ENCODE measurements at places on chromosomes 2 and 18.
A peak's percentile ranks its signal among the peaks of the same experiment; 100 is the strongest.

GRCh38 chr2:174778085-174778981, 14.1 kb upstream of the CHRNA1 start:
- no peak for DNase-seq

DNA sequence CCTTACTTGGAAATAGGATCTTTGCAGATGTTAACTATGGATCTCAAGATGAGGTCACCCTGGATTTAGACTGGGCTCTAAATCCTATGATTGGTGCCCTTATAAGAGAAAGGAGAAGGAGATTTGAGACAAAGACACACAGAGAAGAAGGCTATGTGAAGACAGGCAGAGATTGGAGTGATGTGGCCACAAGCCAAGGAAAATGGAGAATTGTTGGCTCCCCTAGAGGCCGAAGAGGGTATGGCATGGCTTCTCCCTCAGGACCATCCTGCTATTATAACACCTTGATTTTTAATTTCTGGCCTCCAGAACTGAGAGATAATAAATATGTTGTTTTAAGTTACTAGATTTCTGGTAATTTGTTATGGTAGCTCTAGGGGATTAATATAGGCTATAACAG, 7.6 kb downstream of the CYBRD1 start:
- DNase-seq: no peak

GRCh38 chr18:29164020-29164706, 987.2 kb upstream of the CDH2 start:
- DNase-seq: no peak

- DNase-seq: no peak
These were observed 2.6 kb downstream of the CNPPD1 start for GRCh38 chr2:219174146-219174545.

DNA sequence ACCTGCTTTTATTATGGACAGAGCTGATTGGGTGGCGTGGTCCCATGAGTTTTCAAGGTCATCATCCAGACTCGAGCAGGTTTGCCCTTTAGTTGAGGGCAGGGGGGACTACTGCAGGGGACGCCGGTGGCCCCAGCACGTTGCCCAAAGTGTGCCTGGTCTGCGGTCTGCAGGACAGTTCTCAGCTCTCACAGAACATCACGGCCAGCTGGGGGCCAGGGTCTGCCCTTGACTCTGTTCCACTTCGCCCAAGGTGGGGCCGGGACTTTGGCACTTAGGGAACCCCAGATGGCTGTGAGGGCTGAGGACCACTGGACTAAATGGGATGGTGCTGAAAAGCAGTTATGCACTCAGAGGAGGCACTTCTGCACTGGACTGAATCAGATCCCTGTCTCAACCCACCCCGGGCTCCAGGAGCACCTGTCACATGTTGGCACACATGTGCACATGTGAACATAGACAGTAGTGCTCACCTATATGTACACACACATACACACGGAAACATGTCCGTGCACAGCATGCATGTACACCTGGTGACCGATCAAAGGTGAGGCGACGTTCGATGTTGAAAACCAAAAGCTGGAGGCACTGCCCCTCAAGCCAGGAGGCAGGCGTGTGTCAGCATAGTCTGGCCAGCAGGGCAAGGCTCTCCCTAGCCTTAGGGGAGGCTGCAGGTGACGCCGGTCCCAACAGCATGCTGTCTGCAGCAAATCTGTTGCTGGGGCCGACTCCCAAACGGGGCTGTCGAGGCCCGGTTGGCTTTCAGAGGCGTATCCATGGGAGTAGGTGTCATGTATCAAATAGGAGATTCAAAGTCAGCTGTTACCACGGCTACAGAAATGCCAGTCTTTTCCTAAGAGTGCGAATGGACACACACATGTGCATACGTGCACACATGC, 10.2 kb downstream of the ANO7 start:
- no peak for DNase-seq

DNA sequence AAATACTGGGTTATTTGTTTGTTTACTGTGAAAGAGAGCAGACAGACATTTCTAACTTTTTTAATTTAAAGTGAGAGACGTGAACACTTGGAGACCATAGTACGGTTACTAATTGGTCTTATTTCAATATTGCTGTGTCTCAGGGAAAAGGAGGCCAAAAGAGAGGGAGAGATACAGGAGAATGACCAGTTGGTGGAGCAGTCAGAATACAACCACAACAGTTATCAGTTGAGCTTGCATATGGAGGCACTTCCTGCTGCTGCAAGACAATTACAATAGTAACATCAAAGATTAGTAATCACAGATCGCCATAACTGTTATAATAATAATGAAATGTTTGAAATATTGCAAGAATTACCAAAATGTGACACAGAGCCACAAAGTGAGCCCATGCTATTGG, 58.2 kb downstream of the TWSG1 start:
- no peak for DNase-seq

GRCh38 chr2:192886636-192887035, 691.9 kb upstream of the TMEFF2 start:
- DNase-seq: no peak

- DNase-seq: no peak
These were observed 9.0 kb upstream of the TWIST2 start for GRCh38 chr2:238838786-238839327.

DNA sequence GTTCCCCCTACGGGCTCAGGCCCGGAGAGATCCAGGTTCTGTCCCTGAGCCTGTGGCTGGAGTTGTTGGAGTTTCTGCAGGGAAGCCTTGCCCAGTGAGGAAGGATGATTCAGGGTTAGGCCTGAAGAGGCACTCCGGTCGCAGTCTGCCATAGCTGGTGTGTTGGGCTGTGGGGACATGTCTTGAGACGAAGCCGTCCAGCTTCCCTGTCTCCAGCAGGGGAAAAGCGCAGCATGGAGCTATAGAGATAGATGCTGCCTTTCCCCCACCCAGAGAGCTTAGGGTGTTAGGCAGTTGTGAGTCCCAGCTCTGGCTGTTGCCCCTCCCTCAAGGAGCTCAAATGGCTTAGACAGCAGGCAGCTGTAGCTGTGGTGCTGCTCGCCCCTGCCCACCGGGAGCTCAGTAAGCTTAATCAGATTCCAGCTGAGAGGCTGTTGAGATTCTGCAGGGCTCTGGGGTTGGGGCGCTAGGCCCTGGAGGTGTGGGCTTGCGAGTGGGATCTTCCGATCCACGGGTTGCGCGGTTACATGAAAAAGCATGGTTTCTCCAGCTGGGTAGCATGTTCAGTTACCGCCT, 103.9 kb downstream of the PMAIP1 start:
- no peak for DNase-seq

GRCh38 chr18:79525556-79526467, 130.1 kb downstream of the NFATC1 start:
- peak; percentile 48 for DNase-seq

- DNase-seq: no peak
These were observed 242.3 kb upstream of the PXDN start for GRCh38 chr2:1986598-1986997.

DNA sequence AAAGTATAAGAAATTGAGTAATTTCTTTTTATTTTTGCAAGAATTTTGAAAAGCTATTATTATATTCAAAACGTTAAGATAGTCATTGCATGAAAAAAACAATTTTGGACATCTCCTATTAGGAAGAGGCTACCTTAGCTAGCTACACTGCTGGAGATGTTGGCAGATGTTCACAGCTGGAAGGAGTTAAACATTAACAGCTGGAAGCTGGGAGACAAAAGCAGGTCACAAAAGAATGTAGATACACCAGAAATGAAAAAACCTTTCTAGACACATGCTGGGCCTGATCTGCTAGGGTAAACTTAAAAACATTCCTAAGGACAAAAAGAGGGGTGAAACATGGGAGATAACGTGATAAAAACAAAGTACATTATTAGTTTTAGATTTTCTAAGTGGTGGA, 84.4 kb downstream of the SESTD1 start:
- DNase-seq: no peak

GRCh38 chr2:195561116-195561921, 95.7 kb upstream of the SLC39A10 start:
- no peak for DNase-seq

DNA sequence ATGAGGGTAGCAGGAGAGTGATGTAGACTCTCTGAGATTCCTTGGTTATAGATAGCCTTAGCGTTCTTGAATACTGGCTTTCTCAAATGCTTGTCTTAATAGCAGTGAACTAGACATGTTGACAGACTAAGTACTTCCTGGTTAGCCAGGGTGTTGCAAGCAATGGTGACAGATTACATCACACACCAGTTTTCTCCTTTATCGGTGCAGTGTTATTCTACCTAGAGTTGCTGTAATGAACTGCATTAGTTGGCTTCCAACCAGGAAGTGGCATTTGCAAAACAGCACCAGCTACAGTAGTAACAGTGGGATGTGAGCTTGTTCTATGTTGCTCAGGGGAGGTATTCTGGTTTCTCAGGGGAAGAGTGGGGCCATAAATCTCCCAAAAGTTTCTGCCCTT, 582.2 kb upstream of the DDX18 start:
- no peak for DNase-seq

GRCh38 chr2:195657634-195658540, 861 bp downstream of the SLC39A10 start:
- peak; percentile 58 for DNase-seq

GRCh38 chr2:22037274-22037673, 913.5 kb downstream of the TDRD15 start:
- peak; percentile 9 for DNase-seq

DNA sequence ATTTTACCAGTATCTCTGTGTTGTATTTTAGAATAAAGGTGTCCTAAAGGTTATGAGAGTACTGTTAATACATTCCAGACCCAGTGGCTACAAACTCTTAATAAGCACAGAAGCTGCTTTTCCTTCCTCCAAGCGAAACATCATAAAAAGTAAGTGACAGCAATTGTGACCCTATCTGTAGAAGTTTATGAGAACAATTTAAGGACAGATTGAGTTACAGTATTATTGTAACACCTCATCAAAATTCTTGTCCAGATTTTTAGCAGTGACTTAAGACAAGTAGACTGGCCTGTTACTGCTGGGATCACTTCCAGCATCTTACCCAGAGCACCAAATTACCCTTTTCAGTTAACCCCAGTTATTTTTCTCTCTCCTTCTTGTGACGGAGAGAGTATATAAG, 154.6 kb downstream of the ERBB4 start:
- no peak for DNase-seq

- DNase-seq: no peak
These were observed 314.3 kb upstream of the POU3F3 start for GRCh38 chr2:104539649-104540048.

- no peak for DNase-seq
These were observed 144.2 kb downstream of the DCDC2C start for GRCh38 chr2:3847397-3848052.

- no peak for DNase-seq
These were observed 921.2 kb upstream of the CNTNAP5 start for GRCh38 chr2:123103902-123104301.

DNA sequence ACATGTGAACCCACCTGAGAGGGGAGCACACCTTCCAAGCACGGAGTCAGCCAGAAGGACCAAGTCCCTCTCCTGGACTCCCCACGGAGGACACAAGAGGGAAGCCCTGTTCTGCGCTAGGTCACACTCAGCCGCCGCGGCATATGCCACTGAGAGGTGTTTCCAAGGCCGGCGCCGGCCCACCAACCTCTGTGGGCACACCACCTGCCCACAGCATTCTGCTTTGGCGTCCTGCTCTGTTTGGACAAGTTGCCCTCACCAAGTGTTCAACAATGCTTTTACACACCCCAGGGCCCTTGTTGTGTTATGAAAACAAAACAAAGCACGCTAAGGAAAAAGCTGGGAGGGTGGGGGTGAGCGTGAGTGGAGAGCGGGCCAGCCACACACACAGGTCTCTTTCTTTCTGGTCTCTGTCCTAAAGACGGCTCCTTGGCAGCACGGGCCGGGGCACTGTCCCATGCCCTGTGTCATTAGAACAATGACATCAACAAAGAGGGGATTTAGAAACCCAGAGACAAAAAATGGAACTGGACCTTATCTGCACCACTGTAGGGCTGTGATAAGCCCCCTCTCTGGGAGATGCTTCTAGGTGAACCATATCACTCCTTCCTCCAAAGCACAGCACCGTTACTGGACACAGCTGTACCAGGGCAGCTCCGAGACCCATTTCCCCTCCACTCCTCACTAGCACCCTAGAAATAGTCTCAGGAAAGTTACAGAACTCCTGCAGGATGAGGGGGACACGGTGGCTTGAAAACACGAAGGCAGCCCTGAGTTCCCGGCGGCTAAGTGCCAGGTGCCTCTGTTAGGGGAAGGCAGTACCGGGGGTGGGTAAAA, 17.0 kb downstream of the SMAD7 start:
- DNase-seq: no peak

Data from NCI-H526 (cell line).